ENCODE measurements at places on chromosomes 16 and 17. TPM values are rescaled to one million over a fixed set of nuclear protein-coding genes. Genes with fewer than 3 reads are reported as not detected.

Gene CDH8
- total RNA-seq, result not detected

Gene HAGHL
- 9.9 TPM for total RNA-seq

Gene PRSS36
- total RNA-seq, result 1.2 TPM

Gene ZNF469
- total RNA-seq, result 0.63 TPM

Gene ITGB3
- 0.22 TPM for total RNA-seq

Gene IST1
- total RNA-seq, result 249 TPM

Gene TUFM
- total RNA-seq, result 113 TPM

Gene FBXL19
- 22.0 TPM for total RNA-seq

Gene SHCBP1
- total RNA-seq, result 1.1 TPM

Gene DHRS13
- 44.9 TPM for total RNA-seq

Gene FNDC8
- total RNA-seq, result not detected

Gene WFDC1
- total RNA-seq, result not detected

Gene LUC7L
- total RNA-seq, result 158 TPM

Gene RRAD
- total RNA-seq, result 1.1 TPM

Gene CCL7
- total RNA-seq, result not detected

Gene UMOD
- not detected for total RNA-seq

Gene TMC8
- 431 TPM for total RNA-seq

Gene ABCC11
- 0.07 TPM for total RNA-seq

Gene GGNBP2
- total RNA-seq, result 111 TPM

Gene MYL11
- not detected for total RNA-seq

Gene APRT
- total RNA-seq, result 177 TPM

Gene DNAAF1
- total RNA-seq, result 0.16 TPM

Gene RBFOX1
- total RNA-seq, result not detected

Gene MLLT6
- total RNA-seq, result 412 TPM

Gene SSTR5
- not detected for total RNA-seq

Gene SCNN1B
- not detected for total RNA-seq

Gene TM4SF5
- total RNA-seq, result not detected

Gene PYDC1
- total RNA-seq, result not detected

Gene SLC25A39
- total RNA-seq, result 105 TPM

Gene MLKL
- total RNA-seq, result 29.5 TPM

Gene MT1M
- total RNA-seq, result not detected

Gene CRISPLD2
- 1.4 TPM for total RNA-seq

Gene PABPN1L
- not detected for total RNA-seq

Gene P2RX5
- 35.6 TPM for total RNA-seq

Gene VTN
- 1.9 TPM for total RNA-seq

Gene GAST
- not detected for total RNA-seq

Gene SCGB1C2
- total RNA-seq, result not detected

Gene CLDN6
- total RNA-seq, result 1.1 TPM

Gene SEPHS2
- total RNA-seq, result 21.8 TPM

Gene MGAT5B
- 1.4 TPM for total RNA-seq

Gene ITGAL
- total RNA-seq, result 322 TPM

Gene POLR2A
- 444 TPM for total RNA-seq

Gene TMIGD1
- total RNA-seq, result not detected

Gene FBXW10
- not detected for total RNA-seq

Gene HCRT
- not detected for total RNA-seq

Gene USP22
- total RNA-seq, result 136 TPM

Gene RNU2-1
- 2,729 TPM for total RNA-seq

Gene ACAP1
- 589 TPM for total RNA-seq

Measured in T-cell (primary cell).